Type B pancreatic cell (in vitro differentiated cells): ENCODE measurements at places on chromosomes 2 and 18. TPM values are rescaled to one million over a fixed set of nuclear protein-coding genes. Genes with fewer than 3 reads are reported as not detected.

DNA sequence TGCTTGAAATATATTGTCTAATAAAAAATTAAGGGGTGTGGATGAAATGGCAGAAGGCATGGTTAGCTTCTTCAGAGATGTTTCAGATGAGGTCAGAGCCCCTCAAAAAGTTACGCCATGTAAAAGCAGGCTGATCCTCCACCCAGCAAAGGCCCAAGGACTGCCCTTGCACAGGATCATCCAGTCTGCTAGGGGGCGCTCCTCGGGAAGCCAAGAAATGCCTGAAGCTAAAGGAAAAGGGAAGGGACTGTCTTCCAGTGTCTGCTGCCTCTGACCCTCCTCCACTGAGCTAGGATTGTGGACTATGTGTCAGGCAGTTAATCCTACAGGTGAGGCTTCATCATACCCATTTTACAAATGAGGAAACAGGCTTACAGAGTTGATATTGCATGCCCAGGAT is 33.8 kb upstream of the TEX51 start:
- H3K27ac ChIP-seq = no peak overlapping the region
- peak; percentile 15 for DNase-seq
- H3K27me3 ChIP-seq = peaks cover 4% of the 10 kb centered on the region
- no peaks in the 10 kb centered on the region for H3K36me3 ChIP-seq

DNA sequence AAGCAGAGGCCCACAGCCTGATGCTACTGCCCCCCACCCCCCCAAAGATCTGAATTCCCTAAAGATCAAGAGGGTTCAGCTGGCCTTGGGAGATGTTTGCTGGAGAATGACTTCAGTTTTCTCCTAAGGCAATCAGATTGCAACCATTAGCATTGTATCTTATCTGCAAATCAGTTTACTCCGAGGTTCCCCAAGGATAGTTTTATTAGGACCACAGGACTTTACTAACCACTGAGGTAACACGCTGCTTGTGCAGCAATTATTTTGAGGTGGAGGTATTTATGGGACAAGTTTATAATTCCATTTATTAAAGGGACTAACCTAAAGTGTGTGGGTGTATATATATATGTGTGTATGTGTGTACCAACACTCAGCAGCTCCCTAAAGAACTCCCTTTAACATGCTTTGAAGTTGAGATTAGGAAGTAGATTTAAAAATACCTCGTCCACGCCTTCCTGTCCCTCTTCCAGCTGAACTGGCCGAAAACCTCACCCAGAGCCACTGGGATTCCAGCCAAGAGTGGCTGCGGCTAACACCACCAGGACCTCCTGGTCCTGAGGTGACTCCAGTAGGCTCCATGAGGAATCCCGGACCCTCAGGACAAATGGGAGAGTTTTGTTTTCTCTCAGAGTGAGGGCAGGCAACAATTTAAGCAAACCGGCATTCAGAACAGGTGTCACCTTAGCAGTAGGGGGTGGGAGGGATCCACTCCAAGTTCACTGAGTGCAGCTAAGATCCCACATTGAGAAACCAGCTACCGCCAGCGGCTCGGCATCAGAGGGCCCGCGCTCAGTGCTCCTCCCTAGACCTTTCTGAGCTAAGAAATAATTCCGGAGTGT is 3.0 kb upstream of the DLX1 start:
- H3K27ac ChIP-seq = no peak overlapping the region
- no peak for DNase-seq
- H3K36me3 ChIP-seq = peaks cover 7% of the 10 kb centered on the region
- H3K27me3 ChIP-seq = peaks cover 99% of the 10 kb centered on the region
- H3K4me3 ChIP-seq = peak overlapping the region; percentile 47
- H3K4me1 ChIP-seq = peaks cover 24% of the 10 kb centered on the region

- peak overlapping the region; percentile 55 for H3K27ac ChIP-seq
- H3K4me1 ChIP-seq = no peaks in the 10 kb centered on the region
- peaks cover 48% of the 10 kb centered on the region for H3K27me3 ChIP-seq
- peak overlapping the region; percentile 83 for H3K4me3 ChIP-seq
- peak; percentile 90 for DNase-seq
- H3K36me3 ChIP-seq = no peaks in the 10 kb centered on the region
These were observed 14.5 kb downstream of the PTPRN start for GRCh38 chr2:219294356-219295351.

GRCh38 chr18:70421471-70422390 is 132.9 kb downstream of the SOCS6 start:
- peaks cover 3% of the 10 kb centered on the region for H3K27me3 ChIP-seq
- DNase-seq = no peak
- H3K4me1 ChIP-seq = peaks cover 34% of the 10 kb centered on the region
- H3K36me3 ChIP-seq = no peaks in the 10 kb centered on the region

DNA sequence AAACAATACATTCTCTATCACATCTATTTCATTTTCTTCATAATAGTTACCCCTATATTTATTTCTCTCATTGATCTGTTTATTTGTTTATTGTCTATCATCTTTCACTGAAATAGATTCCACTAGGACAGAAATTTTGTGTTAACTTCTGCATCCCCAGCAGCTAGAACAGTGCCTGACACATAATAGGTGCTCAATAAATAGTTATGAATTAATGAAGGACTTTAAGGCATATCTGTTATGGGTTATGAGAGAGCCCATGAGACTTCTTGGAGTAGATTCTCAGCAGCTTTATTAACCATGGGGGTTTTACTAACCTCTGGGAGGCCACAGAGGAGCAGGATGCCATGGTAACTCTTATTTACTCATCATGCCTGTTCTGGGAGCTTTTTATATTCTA is 144.6 kb downstream of the CDC42EP3 start:
- peaks cover 9% of the 10 kb centered on the region for H3K4me1 ChIP-seq
- no peaks in the 10 kb centered on the region for H3K36me3 ChIP-seq
- H3K27me3 ChIP-seq = no peaks in the 10 kb centered on the region
- no peak overlapping the region for H3K27ac ChIP-seq
- no peak overlapping the region for H3K4me3 ChIP-seq

GRCh38 chr18:50338122-50338521 is 36.7 kb upstream of the SKA1 start:
- H3K4me3 ChIP-seq = no peak overlapping the region
- no peak for DNase-seq
- no peak overlapping the region for H3K27ac ChIP-seq
- no peaks in the 10 kb centered on the region for H3K36me3 ChIP-seq
- H3K4me1 ChIP-seq = no peaks in the 10 kb centered on the region

DNA sequence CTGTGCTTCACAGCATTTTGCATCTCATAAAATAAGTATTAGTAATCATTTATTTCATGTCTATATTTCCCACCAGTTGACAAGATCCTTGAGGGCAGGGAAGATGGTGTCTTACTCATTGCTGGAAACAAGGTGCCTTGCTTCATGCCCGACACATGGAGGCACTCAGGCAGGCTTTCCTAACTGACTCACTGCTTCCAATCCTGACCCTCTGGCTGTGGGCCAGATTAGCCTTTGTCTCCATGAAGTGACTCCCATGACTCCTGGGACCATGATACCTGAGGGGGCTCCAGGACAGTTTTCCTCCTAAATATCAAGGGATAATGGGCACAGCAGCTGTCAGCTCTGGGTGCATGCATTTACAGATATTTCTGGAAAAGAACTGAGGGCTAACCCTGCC is 275.1 kb downstream of the AGPS start:
- H3K27me3 ChIP-seq = peaks cover 3% of the 10 kb centered on the region
- H3K36me3 ChIP-seq = no peaks in the 10 kb centered on the region
- H3K4me1 ChIP-seq = peaks cover 38% of the 10 kb centered on the region

GRCh38 chr2:17539611-17540092 is 844 bp upstream of the VSNL1 start:
- peaks cover 24% of the 10 kb centered on the region for H3K4me1 ChIP-seq
- no peaks in the 10 kb centered on the region for H3K36me3 ChIP-seq
- peak overlapping the region; percentile 93 for H3K4me3 ChIP-seq
- no peak for DNase-seq
- H3K27ac ChIP-seq = peak overlapping the region; percentile 80
- peaks cover 71% of the 10 kb centered on the region for H3K27me3 ChIP-seq

DNA sequence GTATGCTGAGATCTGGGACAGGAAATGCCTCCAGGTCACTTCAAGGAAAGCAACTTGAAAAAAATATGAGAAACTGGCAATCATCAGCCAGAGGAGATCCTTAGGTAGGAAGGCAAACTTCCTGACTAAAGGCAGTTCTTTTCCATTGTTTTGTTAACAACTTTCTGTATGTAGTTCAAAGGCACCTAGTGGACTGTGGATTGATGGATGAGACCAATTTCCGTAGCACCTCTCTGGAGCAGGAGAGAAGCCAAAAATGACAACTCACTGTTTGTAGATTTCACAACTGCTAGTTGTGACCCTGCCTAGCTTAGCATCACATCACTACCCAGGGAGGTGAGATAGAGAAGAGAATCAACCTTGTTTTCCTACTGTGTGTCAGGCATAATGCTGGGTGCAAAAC is 21.8 kb upstream of the NOSTRIN start:
- no peak overlapping the region for H3K4me3 ChIP-seq
- no peak for DNase-seq
- H3K4me1 ChIP-seq = peaks cover 14% of the 10 kb centered on the region
- H3K36me3 ChIP-seq = peaks cover 4% of the 10 kb centered on the region
- no peaks in the 10 kb centered on the region for H3K27me3 ChIP-seq

DNA sequence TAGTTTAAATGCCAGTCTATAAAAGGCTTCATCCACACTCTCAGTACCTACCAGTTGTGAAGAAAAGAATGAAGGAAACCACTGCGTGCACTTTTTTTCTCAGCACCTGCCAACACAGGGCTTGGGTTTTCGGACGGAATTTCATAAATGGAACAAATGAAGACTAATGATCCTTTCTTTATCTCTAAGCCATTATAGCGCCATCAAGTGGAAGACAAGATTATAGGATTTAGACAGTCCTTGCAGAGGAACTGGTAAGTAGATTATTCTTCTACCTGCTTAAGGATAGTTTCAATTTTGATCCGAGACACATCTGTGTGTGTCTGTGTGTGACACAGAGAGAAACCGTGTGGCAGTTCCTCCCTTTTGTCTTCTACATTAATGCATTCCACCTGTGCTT is 245.6 kb downstream of the NRXN1 start:
- no peaks in the 10 kb centered on the region for H3K36me3 ChIP-seq
- no peak overlapping the region for H3K27ac ChIP-seq
- DNase-seq = no peak

DNA sequence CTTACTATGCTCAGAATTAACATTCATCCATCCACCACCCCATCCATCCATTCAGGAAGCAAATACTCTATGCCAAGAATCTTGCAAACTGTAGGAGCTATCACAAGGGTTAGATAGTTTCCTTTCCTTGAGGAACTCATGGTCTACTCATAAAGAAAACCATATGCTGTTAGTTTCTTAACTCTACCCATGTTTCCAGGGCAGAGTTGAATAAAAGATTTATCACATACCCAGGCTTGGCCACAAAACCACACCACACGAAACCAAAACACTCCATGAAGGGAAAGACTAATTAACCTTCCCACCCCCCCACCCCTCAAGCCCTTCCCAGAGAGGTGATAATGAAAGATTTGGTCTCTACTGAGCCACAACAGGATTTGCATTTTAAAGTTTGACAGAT is 23.7 kb upstream of the MSGN1 start:
- no peak overlapping the region for H3K4me3 ChIP-seq
- no peaks in the 10 kb centered on the region for H3K36me3 ChIP-seq
- no peak for DNase-seq

DNA sequence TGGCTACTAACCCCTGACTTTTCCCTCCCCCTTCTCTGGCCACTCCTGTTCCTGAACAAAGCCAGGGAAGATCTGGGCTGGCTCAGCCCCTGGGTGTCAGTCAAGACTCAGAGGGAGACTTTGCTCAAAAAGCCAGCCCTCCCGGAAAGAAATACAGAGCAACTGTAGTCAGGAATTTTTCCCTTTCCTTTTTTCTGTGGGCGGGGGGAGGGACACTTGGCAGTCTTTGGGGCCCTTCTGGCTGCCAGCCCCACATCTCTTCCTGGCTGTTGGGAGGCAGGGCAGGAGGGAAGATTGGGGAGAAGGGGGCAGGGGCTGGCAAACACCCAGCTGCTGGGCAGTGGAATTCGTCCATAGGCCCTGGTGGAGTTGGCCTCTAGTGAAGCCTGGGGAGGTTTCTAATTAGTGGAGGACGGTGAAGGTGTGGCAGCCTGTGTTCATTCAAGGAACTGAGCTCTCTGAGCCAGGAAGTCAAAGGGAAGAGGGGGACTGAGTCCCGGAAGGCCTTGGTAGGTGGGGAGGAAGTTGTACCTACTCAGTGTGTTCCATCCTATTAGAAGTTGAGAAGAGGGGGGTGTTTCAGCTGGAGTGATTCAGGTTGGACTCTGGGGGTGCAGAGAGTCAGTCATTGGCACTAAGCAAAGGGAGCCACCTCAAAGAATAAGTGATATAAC is 10.9 kb downstream of the IGFBP2 start:
- peak overlapping the region; percentile 61 for H3K4me3 ChIP-seq
- H3K27me3 ChIP-seq = no peaks in the 10 kb centered on the region
- H3K36me3 ChIP-seq = peaks cover 38% of the 10 kb centered on the region
- H3K27ac ChIP-seq = peak overlapping the region; percentile 70
- H3K4me1 ChIP-seq = peaks cover 39% of the 10 kb centered on the region
- no peak for DNase-seq

DNA sequence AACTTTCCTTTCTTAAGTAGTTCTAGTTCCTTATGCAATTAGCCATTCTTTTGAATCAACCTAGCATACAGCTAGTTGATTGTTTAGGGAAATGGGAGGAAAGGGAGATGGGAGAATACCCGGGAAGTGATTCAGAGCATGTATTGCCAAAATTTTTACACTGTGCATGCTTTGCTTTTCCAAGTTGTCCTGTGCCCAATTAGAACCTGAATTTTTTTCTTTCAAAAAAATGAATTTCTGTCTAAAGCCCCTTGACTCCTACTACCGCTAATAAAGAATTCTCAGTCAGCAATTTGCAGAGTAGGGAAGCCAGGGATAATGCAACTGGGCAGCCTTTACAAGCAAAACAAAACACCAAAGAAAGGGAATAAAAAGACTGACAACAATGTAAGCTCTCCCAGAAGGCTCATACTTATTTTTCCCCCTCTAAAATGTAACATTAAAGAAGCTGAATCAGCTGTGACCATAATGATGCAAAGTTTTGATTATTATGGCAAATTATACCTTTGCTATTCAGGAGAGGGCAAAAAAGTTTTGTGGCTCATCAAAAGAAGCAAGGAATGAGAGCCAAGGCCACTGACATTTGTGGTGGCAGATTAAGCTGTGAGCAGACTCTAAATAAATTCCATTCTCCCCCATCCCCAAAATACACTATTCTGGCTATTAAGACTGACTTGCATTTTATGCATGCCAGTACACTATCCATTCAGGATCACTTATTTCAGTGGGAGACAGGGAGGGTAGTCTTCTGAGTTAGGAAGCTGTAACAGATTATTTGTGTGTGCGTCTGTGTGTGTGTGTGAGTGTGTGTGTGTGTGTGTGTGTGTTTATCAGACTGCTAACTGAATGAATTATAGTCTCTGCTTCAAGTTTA is 174.3 kb downstream of the ERBB4 start:
- no peak overlapping the region for H3K4me3 ChIP-seq
- H3K27ac ChIP-seq = no peak overlapping the region
- H3K27me3 ChIP-seq = no peaks in the 10 kb centered on the region

MYOM1 gene
- 2.0 TPM in 2 replicates for total RNA-seq

COLEC12 gene
- 6.5 and 61.3 TPM in 2 replicates for total RNA-seq

LYG2 gene
- total RNA-seq = not detected in 2 replicates

DCDC2C gene
- not detected in 2 replicates for total RNA-seq

CNGA3 gene
- 3.7 and 6.8 TPM in 2 replicates for total RNA-seq

ARHGAP25 gene
- 1.1 and 2.4 TPM in 2 replicates for total RNA-seq

TDRD15 gene
- total RNA-seq = 0.17 TPM in 1 of 2 replicates, not detected in the other

NAT8 gene
- total RNA-seq = 0.40 TPM in 1 of 2 replicates, not detected in the other

MSTN gene
- total RNA-seq = 1.4 TPM in 1 of 2 replicates, not detected in the other

OTOS gene
- total RNA-seq = not detected in 2 replicates
